ENCODE measurements at places on chromosomes 7 and 10. TPM values are rescaled to one million over a fixed set of nuclear protein-coding genes. Genes with fewer than 3 reads are reported as not detected.

MAD1L1 gene
- 70.8 TPM for total RNA-seq

ELAPOR2 gene
- total RNA-seq = 0.39 TPM

- H3K4me3 ChIP-seq = no peak overlapping the region
- H3K36me3 ChIP-seq = no peaks in the 10 kb centered on the region
- H3K27ac ChIP-seq = peak overlapping the region; percentile 54
- no peak for DNase-seq
- H3K27me3 ChIP-seq = no peaks in the 10 kb centered on the region
Measured at GRCh38 chr10:132542086-132542775, 4.6 kb downstream of the INPP5A start.

DNA sequence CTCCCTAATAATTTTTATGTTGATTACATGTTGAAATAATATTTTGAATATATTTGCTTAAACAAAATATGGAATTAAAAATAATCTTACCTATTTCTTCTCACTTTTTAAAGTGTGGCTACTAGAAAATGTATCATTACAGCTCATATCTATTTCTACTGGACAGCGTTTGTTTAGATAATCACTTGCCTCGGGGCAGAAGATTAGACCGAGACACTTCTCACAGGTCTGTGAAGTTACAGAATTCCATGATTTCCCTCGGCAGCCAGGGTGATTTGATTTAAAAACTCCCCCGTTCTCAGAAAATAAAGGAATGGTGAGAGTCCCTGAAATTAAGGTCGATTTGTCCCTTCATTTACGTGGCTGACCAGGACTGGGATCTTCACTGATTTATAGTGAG, 162.5 kb downstream of the DGKI start:
- DNase-seq = no peak
- no peaks in the 10 kb centered on the region for H3K4me1 ChIP-seq
- no peak overlapping the region for H3K4me3 ChIP-seq
- H3K36me3 ChIP-seq = no peaks in the 10 kb centered on the region

DNA sequence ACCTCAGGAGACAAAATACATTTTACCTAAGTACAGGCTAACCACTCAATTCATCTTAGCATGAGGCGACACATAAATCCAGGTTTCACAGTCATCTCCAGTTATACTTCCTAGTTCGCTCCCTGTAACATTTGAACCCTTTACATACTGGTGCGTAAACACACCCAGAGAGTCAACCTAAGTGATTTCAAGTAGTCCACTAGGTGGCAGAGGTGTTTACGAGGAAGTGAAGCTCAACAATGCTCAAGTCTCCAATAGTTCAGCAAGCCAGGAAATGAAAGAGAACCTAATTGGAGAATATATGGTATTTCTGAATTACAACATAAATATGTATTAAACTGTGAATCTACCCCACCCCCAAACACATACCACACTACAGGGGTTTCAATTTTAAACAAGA, 76.3 kb upstream of the ABCB5 start:
- no peak for DNase-seq
- no peak overlapping the region for H3K4me3 ChIP-seq
- no peaks in the 10 kb centered on the region for H3K36me3 ChIP-seq
- no peaks in the 10 kb centered on the region for H3K4me1 ChIP-seq

KCNH2 gene
- 1.8 TPM for total RNA-seq

DNA sequence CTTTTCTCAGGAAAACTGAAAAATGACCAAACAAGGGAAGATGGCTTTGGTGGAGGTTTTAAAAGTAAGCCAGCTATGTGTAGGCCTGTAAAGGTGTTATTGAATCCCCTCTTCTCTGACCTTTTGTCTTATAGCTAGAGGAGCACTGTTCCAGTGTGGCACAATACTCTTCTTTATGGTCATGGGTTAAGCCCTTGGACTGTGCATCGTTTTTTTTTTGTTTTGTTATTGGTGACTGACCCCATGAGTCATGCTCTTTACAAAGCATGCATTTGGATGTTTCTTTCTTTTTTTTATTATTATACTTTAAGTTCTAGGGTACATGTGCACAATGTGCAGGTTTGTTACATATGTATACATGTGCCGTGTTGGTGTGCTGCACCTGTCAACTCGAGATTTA, 19.6 kb upstream of the FAM25A start:
- H3K4me1 ChIP-seq = no peaks in the 10 kb centered on the region
- no peaks in the 10 kb centered on the region for H3K27me3 ChIP-seq
- H3K36me3 ChIP-seq = no peaks in the 10 kb centered on the region
- DNase-seq = no peak
- no peak overlapping the region for H3K27ac ChIP-seq
- no peak overlapping the region for H3K4me3 ChIP-seq

- no peaks in the 10 kb centered on the region for H3K27me3 ChIP-seq
- no peak overlapping the region for H3K4me3 ChIP-seq
- no peaks in the 10 kb centered on the region for H3K36me3 ChIP-seq
- H3K27ac ChIP-seq = no peak overlapping the region
- DNase-seq = no peak
Measured at GRCh38 chr10:133274751-133275683, 1.7 kb downstream of the ADAM8 start.

- DNase-seq = no peak
- no peaks in the 10 kb centered on the region for H3K36me3 ChIP-seq
Measured at GRCh38 chr10:1068380-1069361, 12.5 kb downstream of the WDR37 start.

GRCh38 chr10:120671491-120671890, 179.7 kb upstream of the WDR11 start:
- DNase-seq = no peak
- H3K36me3 ChIP-seq = no peaks in the 10 kb centered on the region
- H3K27ac ChIP-seq = no peak overlapping the region
- peaks cover 6% of the 10 kb centered on the region for H3K27me3 ChIP-seq
- H3K4me3 ChIP-seq = no peak overlapping the region

C10orf105 gene
- total RNA-seq = not detected

DNA sequence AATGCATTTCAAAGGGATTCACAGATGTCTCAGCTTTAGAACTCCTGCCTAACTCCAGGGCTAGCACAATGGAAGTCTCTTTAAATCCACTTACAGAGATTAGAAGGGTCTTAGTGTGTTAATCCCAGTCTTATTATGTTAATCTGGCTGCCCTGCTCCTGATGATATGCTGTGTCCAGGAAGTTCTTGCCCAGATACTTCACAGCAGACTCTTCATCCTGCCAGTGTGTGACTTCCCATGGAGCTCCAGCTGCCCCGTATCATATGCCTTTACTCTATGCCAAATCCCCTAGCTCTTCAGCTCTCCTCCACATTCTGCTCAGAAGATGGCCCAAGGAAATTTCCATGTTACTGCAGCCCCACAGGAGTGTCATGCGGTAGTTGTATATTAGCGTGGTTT, 533.8 kb downstream of the GALNT17 start:
- DNase-seq = no peak
- H3K27me3 ChIP-seq = no peaks in the 10 kb centered on the region
- H3K36me3 ChIP-seq = no peaks in the 10 kb centered on the region
- H3K4me3 ChIP-seq = no peak overlapping the region

CD36 gene
- 0.46 TPM for total RNA-seq

FZD1 gene
- total RNA-seq = 1.8 TPM

DNA sequence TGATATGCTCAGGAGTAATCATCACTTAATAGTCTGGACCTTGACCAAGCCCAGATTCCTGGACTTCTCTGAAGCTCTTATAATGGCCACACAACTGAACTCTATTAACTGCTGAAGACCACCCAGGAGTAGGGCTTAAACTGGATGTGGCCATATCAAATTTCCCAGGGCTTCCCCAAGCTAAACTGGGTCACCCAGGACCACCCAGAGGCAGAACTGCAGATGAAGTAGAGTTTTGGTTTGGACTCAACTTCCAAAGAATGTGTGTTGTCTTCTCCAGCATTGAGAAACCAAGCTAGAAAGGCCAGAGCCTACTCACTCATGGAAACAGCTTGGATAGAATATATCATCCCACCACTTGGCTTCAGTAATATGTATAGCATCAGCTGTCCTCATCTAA, 358.2 kb upstream of the MEOX2 start:
- H3K4me3 ChIP-seq = no peak overlapping the region
- H3K36me3 ChIP-seq = no peaks in the 10 kb centered on the region
- H3K4me1 ChIP-seq = no peaks in the 10 kb centered on the region
- no peaks in the 10 kb centered on the region for H3K27me3 ChIP-seq

SLK gene
- total RNA-seq = 40.8 TPM

GRCh38 chr7:55827577-55827976, 35.0 kb downstream of the SEPTIN14 start:
- no peak overlapping the region for H3K27ac ChIP-seq

LIPF gene
- total RNA-seq = not detected

DNA sequence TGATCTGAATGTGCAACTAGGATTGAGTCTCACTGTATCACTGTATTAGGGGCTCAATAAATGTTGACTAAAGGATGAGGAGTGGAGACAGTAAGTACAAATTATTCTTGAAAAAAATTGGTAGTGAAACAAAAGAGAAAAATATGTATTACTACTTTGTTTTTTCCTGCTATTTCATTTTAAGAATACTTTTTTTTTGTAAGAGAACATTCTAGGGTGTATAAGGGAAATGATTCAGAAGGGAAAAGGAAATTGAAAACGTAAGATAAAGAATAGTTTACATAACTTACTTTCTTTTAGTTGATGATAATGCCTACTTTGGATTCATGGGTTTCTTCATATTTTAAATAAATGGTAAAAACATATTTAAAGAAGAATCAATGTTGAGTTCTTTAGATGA, 9.6 kb downstream of the CAPZA2 start:
- no peak overlapping the region for H3K4me3 ChIP-seq
- DNase-seq = no peak
- H3K36me3 ChIP-seq = no peaks in the 10 kb centered on the region
- H3K27ac ChIP-seq = no peak overlapping the region
- peaks cover 6% of the 10 kb centered on the region for H3K4me1 ChIP-seq
- no peaks in the 10 kb centered on the region for H3K27me3 ChIP-seq

- no peak overlapping the region for H3K4me3 ChIP-seq
- no peaks in the 10 kb centered on the region for H3K36me3 ChIP-seq
- H3K27ac ChIP-seq = no peak overlapping the region
- no peaks in the 10 kb centered on the region for H3K27me3 ChIP-seq
- no peak for DNase-seq
Measured at GRCh38 chr7:91233212-91233611, 31.0 kb upstream of the FZD1 start.

XRCC2 gene
- total RNA-seq = 10.3 TPM

- H3K27ac ChIP-seq = no peak overlapping the region
- H3K4me1 ChIP-seq = no peaks in the 10 kb centered on the region
- H3K27me3 ChIP-seq = no peaks in the 10 kb centered on the region
- no peak overlapping the region for H3K4me3 ChIP-seq
- DNase-seq = no peak
Measured at GRCh38 chr10:75165684-75166622, 44.6 kb upstream of the VDAC2 start.

- no peak overlapping the region for H3K4me3 ChIP-seq
- no peaks in the 10 kb centered on the region for H3K36me3 ChIP-seq
- H3K27ac ChIP-seq = no peak overlapping the region
- DNase-seq = no peak
- no peaks in the 10 kb centered on the region for H3K4me1 ChIP-seq
- H3K27me3 ChIP-seq = no peaks in the 10 kb centered on the region
Measured at GRCh38 chr7:69722843-69723242, 124.6 kb downstream of the AUTS2 start.

GRCh38 chr10:75432176-75432575, 752 bp downstream of the LRMDA start:
- 0 out of 2 replicates have a peak, but pooled peaks cover 3% of the 10 kb centered on the region for H3K4me1 ChIP-seq
- H3K4me3 ChIP-seq = no peak overlapping the region
- H3K27me3 ChIP-seq = peaks cover 20% of the 10 kb centered on the region

GRCh38 chr10:121664671-121665070, 66.4 kb upstream of the FGFR2 start:
- H3K4me1 ChIP-seq = no peaks in the 10 kb centered on the region
- DNase-seq = no peak
- H3K4me3 ChIP-seq = no peak overlapping the region
- H3K27ac ChIP-seq = no peak overlapping the region
- H3K27me3 ChIP-seq = no peaks in the 10 kb centered on the region
- no peaks in the 10 kb centered on the region for H3K36me3 ChIP-seq

- H3K4me3 ChIP-seq = no peak overlapping the region
- peak overlapping the region; percentile 84 for H3K27ac ChIP-seq
- no peaks in the 10 kb centered on the region for H3K36me3 ChIP-seq
- no peaks in the 10 kb centered on the region for H3K27me3 ChIP-seq
- no peak for DNase-seq
Measured at GRCh38 chr10:3848005-3848774, 63.2 kb upstream of the KLF6 start.

ASB13 gene
- total RNA-seq = 18.4 TPM

HYAL4 gene
- total RNA-seq = not detected

- no peak overlapping the region for H3K27ac ChIP-seq
- no peak overlapping the region for H3K4me3 ChIP-seq
- DNase-seq = no peak
- H3K4me1 ChIP-seq = no peaks in the 10 kb centered on the region
- no peaks in the 10 kb centered on the region for H3K36me3 ChIP-seq
Measured at GRCh38 chr7:30731581-30731980, 20.4 kb upstream of the INMT start.

DNA sequence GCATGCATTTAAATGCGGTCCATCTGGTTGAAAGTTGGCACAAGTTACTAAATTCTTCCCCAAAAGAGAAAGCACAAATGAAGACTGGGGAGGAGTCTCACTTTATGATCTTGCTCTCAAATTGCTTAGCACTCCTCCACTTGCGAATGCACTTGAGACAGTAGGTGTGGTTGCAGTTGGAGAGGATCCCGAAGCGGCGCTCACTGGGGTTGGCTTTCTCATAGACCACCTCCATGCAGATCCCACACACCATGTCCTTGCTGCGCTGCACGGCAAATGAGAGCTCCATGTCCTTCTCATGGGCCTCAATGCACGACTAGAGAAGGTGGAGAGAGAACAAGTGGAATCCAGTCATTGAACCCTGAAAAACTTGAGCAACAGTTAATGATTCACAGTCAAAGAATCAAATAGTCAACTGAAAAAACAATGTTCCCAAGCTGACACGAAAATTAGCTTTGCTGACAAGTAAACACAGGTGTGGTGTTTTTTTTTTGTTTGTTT, 22.7 kb downstream of the MKRN1 start:
- no peaks in the 10 kb centered on the region for H3K4me1 ChIP-seq
- H3K27ac ChIP-seq = no peak overlapping the region

DNA sequence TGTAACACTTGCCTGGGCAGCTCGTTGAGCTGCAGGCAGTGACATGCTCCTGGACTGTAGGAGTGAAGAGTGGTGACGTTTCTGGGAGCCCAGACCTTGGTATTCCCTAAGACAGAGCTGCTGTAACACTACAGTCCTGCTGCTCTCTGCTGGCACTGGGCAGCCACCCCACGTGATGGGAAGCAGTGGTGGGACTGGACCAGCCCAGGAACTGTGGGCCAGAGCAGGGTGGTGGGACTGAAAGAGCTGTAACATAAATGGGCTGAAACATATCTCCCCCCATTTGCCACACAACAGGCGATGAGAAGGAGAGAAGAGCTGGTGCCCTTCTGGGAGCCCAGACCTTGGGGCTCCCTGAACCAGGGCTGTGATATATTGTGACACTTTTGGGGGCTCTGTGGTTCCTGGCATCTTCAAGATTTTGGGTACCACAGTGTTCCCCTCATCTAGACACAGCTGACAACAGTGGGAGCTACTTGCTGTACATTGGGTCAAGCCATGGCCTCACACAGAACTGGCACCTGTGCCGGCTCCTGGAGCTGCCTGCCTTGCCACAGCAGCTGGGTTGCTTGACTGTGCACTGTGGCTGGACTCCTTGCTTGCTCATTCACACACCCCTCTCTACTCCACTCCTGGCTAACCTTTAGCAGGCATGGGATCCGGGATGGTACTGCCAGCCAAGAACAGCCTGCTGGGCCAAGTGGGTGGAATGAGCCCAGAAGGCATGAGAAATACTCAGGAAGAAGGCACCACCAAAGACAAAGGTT, 161.3 kb upstream of the PCDH15 start:
- no peaks in the 10 kb centered on the region for H3K36me3 ChIP-seq
- no peak for DNase-seq
- H3K4me1 ChIP-seq = no peaks in the 10 kb centered on the region
- H3K27me3 ChIP-seq = no peaks in the 10 kb centered on the region
- no peak overlapping the region for H3K4me3 ChIP-seq

Measured in Panc1 (cell line).